Esophagus muscularis mucosa (tissue), 4 donors: ENCODE measurements at places on chromosomes 2 and 18. TPM values are rescaled to one million over a fixed set of nuclear protein-coding genes. Genes with fewer than 3 reads are reported as not detected.
A peak's percentile ranks its signal among the peaks of the same experiment; 100 is the strongest.

GRCh38 chr18:76537621-76538020 lies 42.6 kb upstream of the ZNF516 start:
- no peak overlapping the region for H3K27ac ChIP-seq
- H3K36me3 ChIP-seq: no peaks in the 10 kb centered on the region
- peak; percentile 66 for DNase-seq
- H3K4me3 ChIP-seq: no peak overlapping the region
- H3K27me3 ChIP-seq: no peaks in the 10 kb centered on the region

GRCh38 chr18:41972067-41972925 lies 17.3 kb downstream of the PIK3C3 start:
- no peak overlapping the region for H3K4me3 ChIP-seq
- H3K27me3 ChIP-seq: no peaks in the 10 kb centered on the region

- peaks cover 23% of the 10 kb centered on the region for H3K4me1 ChIP-seq
- no peak overlapping the region for H3K4me3 ChIP-seq
- peaks cover 13% of the 10 kb centered on the region for H3K36me3 ChIP-seq
- no peak for DNase-seq
Observed at GRCh38 chr2:186523791-186524190, 37.7 kb downstream of the ZC3H15 start.

DNA sequence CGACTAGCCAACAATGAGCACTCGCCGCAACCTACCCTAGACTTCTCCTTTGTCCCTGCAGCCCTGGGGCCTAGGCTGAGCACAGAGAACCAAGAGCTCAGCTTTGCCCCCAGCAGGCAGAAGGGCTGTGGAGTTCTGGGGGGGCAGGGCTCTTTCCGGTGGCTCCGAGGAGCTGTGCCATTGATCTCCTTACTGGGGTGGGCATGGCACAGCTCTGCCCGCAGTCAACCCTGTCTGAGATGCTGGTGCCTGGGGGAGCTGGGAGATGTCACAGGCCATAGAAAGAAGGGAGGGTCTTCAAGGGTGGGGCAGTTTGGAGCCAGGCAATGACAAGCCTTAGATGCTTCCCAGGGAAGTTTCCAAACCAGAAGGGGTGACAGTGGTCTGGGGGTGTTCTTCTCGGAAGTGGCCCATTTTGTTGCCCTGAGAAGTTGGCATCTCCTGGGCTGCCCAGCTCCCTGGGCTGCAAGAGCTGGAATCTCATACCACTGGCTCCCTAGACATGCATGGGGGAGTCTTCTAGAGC lies 14.1 kb upstream of the GPR55 start:
- H3K4me3 ChIP-seq: no peak overlapping the region
- H3K27me3 ChIP-seq: no peaks in the 10 kb centered on the region
- H3K36me3 ChIP-seq: no peaks in the 10 kb centered on the region
- H3K27ac ChIP-seq: no peak overlapping the region
- DNase-seq: peak; percentile 89
- no peaks in the 10 kb centered on the region for H3K4me1 ChIP-seq

GRCh38 chr18:54843314-54843713 lies 15.0 kb downstream of the RAB27B start:
- no peak overlapping the region for H3K27ac ChIP-seq
- no peak for DNase-seq
- H3K4me1 ChIP-seq: no peaks in the 10 kb centered on the region
- no peaks in the 10 kb centered on the region for H3K36me3 ChIP-seq

Gene DSG1
- total RNA-seq: not detected

Gene HOXD11
- total RNA-seq: not detected

Gene AGXT
- not detected for total RNA-seq
